Hepatocyte (in vitro differentiated cells): ENCODE measurements at places on chromosomes 11 and 22.

GRCh38 chr11:94794287-94795168 lies 26.4 kb downstream of the AMOTL1 start:
- no peak for DNase-seq

DNA sequence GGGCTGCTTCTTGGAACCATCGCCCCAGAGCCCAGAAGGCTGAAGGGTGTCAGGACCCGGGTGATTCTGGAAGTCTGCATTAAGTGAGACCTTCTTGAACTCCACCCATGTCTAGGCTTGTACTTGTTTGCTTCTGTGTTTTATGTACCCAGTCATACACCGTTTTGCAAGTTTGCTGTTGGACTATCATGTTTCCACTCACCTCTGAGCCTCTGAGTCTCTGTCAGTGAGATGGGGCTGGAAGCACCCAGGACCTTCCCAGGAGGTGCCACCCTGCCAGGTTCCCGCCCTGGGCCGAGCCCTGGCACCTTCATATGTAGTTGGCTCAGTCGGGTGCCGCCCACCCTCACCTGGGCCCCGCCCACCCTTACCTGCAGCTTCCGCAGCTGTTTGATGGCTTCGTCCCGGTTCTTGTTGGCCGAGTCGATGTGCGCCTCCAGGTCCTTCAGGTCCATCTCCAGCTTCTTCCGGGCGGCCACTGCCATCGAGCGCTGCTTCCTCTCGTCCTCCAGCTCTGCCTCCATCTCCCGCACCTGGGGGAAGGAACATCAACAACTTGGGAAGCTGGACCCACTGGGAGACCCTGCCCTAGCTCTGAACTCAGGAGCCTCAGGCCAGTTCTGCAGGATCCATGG lies 35.1 kb downstream of the APOL1 start:
- DNase-seq, result no peak

- no peak for DNase-seq
These were observed 71.8 kb upstream of the PARVG start for GRCh38 chr22:44108806-44109385.

DNA sequence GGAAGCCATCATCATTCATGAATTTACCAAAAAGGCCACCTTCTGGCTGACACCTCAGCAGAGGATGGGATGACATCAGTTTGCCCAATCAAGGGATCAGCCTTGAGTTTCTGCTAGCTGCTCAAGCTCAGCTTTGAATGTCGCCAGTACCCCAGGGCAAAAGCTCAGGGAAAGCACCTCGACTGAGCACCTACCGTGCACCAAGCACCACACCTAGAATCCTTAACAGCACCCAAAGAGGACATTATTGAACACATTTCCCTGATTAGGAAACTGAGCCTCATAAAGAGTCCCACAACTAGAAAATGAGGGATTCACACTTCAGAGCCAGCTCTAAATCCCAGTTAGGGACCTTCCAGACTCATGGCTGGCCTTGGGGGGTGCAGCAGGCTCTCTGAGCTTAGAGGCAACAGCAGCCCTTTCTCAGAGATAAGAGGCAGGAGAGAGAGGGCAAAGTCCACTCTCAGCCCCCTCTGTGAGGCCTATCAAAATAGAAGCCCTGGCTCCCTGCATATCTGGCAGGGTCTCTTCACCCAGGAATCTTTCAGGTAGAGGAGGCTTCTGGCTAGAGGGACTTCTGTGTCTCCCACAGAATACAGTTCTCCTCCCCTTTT lies 13.4 kb upstream of the DAGLA start:
- peak; percentile 87 for DNase-seq

DNA sequence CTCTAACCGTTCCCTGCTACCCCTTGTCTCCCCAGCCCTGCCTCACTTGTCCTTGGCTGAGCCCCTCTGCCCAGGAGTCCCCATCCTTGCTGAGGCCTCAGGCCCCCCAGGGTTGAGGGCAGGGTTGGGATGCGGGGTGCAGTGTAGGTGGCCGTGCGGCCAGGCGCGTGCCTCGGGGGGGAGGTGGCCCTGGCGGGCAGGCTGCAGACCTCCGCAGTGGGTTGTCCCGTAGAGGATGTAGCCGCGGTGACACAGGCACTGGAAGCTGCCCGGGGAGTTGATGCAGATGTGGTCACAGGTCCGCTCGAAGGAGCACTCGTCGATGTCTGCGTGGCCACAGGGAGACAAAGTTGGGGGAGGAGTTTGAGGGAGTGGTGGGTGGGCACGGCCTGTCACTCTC lies 41.9 kb upstream of the TTLL12 start:
- DNase-seq, result no peak

GRCh38 chr11:113077379-113077778 lies 116.2 kb downstream of the NCAM1 start:
- no peak for DNase-seq

- DNase-seq, result no peak
These were observed 29.9 kb upstream of the COMT start for GRCh38 chr22:19911540-19912270.

DNA sequence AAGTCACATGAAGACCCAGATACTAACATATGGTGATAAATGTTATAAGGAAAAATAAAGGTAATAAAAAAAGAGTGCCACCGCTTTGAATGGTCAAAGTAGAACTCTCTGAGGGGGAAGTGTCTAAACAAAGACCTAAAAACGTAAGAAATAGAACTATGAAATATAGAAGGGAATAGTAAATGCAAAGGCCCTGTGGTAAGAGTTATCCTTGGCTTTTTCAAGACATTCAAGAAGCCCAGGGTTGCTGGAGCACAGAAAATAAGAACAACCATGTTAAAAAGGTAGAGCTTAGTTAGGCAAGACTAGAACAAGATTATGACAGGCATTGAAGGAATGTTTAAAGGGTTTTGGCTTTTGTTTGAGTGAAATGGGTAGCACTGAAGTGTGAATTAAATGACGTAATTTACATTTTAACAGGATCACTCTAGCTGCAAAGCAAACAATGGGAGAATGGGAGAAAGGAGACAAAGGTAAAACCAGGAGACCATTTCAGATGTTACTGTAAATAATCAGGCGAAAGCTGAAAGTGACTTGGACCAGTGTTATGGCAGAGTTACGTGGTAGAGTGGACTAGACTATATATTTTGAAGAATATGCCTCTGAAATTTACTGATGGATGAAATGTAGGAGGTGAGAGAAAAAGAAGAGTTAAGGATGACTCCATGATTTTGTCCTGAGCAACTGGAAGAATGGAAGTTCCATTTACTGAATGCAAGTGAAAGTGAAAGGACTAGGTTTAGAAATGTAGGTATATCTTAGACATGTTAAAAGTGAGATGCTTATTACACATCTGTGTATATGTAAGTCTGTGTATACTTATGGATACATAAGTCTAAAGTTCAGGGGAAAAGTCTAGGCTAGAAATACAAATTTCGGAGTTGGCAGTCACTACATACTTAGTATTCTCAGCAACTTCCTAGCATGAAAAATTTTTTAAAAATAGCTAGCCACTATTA lies 28.5 kb downstream of the BTBD10 start:
- DNase-seq, result no peak

GRCh38 chr11:118615976-118616371 lies 8.6 kb downstream of the PHLDB1 start:
- DNase-seq, result no peak
